Left renal cortex interstitium (tissue), 4 donors: ENCODE measurements at places on chromosomes 7 and 10. TPM values are rescaled to one million over a fixed set of nuclear protein-coding genes. Genes with fewer than 3 reads are reported as not detected.

GRCh38 chr10:35898716-35899440 lies 256.8 kb upstream of the FZD8 start:
- no peak for DNase-seq

- DNase-seq: no peak
Observed at GRCh38 chr7:157662110-157662791, 325.4 kb downstream of the DNAJB6 start.

GRCh38 chr7:22784346-22784745 lies 38.3 kb downstream of the TOMM7 start:
- no peak for DNase-seq

DNA sequence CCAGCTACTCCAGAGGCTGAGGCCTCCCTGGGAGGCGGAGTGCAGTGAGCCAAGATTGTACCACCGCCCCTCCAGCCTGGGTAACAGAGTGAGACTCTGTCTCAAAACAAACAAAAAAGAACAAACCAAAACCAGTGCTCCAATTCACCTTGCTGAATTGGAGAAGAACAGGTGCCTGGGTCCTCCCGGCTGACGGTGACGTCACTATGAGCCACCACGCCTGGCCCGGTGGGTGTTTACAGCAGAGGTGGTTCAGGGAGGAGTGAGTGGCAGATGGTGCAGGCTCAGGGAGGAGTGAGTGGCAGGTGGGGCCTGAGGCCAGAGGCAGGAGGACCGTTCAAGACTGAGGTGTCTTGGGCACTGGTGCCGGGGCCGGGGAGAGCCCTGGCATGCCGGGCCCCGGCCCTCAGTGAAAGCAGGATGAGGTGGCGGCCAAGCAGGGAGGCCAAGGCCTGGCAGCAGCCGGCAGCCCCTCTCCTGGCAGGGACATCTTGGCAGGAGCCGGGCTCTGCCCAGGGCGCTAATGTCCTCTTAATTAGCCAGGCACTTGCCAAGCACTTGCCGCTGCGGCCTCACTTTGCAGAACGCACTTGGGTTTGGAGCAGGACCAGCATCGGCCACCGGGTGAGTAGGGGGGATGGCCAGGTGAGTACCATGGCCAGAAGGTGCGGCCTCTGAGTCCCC lies 162.8 kb upstream of the TNRC18 start:
- DNase-seq: no peak

- no peak for DNase-seq
Observed at GRCh38 chr7:128755819-128756476, 16.8 kb downstream of the CALU start.

Gene FAM180A
- 0.19 TPM for polyA plus RNA-seq

DNA sequence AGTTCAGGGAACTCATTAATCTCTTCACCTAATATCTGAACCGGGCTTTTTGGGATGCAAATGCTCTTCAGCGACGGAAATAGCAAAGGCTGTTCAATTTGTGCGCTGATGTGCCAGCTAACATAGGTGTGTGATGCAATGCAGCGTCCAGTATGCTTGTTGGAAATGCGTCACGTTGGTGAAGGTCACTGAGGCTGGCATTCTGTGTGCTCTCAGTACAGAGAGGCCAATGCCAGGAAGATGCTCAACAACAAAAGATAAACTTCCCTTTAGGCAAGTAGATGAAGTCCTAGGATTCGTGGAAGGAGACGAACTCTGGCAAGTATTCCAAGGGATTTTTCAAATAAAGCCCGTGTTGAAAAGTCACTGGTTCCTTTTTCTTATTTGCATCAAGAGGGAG lies 649.5 kb upstream of the MKI67 start:
- no peak for DNase-seq

- DNase-seq: no peak
Observed at GRCh38 chr10:38007991-38008390, 2.5 kb upstream of the ZNF33A start.

- no peak for DNase-seq
Observed at GRCh38 chr7:6175645-6176044, 96.8 kb downstream of the CYTH3 start.

Gene C10orf62
- polyA plus RNA-seq: 0.29 TPM

- DNase-seq: no peak
Observed at GRCh38 chr7:1432411-1433082, 26.7 kb downstream of the MICALL2 start.

Gene NPTX2
- 3.3 TPM for polyA plus RNA-seq

- DNase-seq: no peak
Observed at GRCh38 chr10:1434912-1435692, 302.2 kb downstream of the ADARB2 start.

DNA sequence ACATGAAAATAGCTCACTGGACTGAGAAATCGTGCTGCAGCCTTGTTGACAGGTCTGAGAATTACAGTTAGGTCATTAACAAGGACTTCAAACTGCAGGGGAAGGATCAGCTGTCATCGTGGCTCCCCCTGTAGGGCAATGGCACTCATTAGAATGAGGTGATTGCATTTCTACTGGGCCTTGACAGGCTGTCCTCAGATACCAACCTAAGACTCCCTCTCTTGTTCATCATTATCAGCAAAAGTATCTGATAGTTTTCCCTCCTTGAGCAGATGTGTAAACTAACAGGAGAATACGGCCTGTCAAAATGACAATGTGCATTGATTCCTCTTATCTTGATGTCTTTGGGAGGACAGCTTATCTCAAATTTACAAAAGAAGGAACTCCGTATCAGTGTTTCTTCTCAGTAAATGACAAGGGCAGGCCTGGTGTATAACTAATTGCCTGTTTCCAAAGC lies 648.5 kb upstream of the LRRN3 start:
- DNase-seq: no peak

DNA sequence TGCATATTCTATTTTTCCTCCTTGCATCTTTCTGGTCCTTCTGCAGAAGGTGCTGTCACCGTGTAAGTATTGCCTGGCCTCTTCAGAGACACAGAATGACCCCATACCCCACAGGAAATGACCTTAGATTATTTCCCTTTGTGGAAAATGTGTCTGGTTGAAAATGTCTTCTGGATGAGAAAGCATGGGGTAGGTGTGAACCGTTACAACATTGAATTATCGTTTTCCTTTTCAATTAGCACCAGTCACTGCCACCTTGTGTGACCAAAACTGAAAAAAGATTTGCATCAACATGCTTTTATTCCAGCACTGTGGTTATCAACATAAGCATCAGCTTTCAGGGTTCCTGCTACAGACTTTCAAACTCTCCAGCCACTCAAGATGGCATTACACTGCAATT lies 58.0 kb upstream of the CELF2 start:
- DNase-seq: no peak

Gene NFE2L3
- polyA plus RNA-seq: 43.9 TPM

GRCh38 chr7:156000601-156001396 lies 188.5 kb upstream of the SHH start:
- DNase-seq: no peak

Gene AGR3
- polyA plus RNA-seq: 2.4 TPM

Gene OPALIN
- polyA plus RNA-seq: not detected
